ENCODE measurements at places on chromosomes 16 and 17.

- no peak for DNase-seq
Observed at GRCh38 chr16:89481356-89481955, 8.9 kb downstream of the ANKRD11 start.

- DNase-seq: peak; percentile 50
Observed at GRCh38 chr16:89721546-89722391, 432 bp downstream of the ZNF276 start.

GRCh38 chr16:85927959-85928358, 29.0 kb downstream of the IRF8 start:
- DNase-seq: no peak

GRCh38 chr17:4201226-4201625, 58.2 kb downstream of the CYB5D2 start:
- DNase-seq: no peak

GRCh38 chr16:30541502-30542329, 7.1 kb upstream of the ZNF747 start:
- peak; percentile 89 for DNase-seq

GRCh38 chr17:13346081-13346533, 255.6 kb downstream of the HS3ST3A1 start:
- peak; percentile 99 for DNase-seq

DNA sequence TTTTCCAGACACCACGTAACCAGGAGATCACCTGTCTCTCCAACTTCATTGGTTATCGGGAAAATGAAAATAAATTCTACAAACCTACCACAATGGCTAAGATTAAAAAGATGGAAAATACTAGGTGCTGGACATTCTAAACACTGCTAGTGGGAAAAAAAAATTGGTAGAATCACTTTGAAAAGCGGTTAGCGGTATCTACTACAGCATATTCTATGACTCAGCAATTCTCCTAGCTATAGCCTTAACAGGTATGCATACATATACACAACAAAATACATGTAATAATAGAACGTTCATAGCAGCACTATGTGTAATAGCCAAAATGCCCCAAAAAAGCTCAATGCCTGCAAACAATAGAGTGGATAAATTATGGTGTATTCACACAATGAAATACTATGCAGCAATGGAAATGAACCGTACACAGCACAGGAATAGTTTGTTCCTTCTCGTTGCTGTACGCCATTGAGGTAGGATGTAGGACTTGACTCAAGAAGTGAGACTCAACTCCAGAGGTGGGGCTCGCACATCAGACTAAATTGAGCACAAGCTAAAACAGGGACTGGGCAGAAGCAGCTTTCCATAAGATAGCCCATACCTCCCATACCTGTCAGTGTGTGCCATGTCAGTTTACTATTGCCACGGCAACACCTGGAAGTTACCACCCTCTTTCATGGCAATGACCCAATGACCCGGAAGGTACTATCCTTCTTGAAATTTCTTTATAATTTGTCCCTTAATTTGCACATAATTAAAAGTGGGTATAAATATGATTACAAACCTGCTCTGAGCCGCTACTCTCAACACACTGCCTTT, 44.8 kb downstream of the RNF157 start:
- no peak for DNase-seq

DNA sequence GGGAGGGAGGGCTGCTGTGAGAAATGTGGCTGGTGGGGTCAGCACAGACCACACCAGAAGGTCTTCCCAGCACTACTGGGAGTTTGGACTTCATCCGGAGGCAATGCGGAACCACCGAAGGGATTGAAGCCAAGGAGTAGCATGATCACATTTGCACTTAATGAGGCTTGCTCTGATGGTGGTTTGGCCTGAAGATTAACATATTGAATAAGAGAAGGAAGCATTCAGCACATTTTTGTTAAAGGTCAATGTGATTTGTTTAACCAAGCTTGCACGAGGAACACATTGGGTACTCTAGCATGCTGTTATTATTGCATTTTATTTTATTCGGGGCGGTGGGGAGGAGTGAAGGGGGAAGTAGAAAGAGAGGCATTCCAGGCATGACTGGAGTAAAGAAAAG, 378.6 kb downstream of the UTP18 start:
- DNase-seq: no peak

DNA sequence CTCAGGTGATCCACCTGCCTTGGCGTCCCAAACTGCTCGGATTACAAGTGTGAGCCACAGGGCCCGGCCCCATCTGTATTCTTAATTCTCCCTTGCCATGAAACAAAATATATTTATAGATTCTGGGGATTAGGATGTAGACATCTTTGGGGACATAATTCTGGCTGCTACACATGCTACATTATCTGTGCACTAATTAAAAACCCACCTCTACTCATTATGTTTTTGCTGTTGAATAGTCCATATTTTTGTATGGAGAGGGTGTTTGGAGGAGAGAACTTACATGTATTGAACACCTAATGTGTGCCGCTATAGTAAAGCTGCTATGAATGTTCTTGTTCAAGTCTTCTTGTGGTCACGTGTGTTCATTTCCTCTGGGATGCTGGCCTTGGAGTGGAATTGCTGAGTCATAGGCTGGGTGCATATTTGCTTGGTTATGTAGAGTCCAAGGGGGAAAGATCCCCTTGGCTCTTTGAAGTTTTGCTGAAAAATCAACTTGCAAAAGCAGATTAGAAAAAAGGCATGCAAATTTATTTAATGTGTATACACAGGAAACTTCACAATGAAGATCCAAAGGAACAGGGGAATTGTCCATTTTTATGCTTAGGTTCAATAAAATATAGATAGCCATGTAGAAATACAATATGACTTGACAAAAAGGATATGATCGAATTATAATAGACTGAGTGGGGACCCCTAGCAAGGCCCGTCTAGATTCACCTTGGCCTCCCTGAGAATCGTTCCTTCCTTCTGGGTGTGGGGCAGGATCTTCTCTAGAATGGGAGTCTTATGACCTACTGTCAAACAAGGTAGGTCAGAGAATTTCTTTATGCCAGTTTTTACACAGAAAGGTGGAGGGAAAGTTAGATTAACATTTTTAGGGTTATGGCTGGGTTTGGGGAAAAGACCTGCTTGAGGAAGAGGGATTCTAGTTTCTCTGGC, 42.1 kb upstream of the GPRC5B start:
- peak; percentile 72 for DNase-seq

GRCh38 chr17:29710520-29710884, 87.8 kb upstream of the CORO6 start:
- no peak for DNase-seq

DNA sequence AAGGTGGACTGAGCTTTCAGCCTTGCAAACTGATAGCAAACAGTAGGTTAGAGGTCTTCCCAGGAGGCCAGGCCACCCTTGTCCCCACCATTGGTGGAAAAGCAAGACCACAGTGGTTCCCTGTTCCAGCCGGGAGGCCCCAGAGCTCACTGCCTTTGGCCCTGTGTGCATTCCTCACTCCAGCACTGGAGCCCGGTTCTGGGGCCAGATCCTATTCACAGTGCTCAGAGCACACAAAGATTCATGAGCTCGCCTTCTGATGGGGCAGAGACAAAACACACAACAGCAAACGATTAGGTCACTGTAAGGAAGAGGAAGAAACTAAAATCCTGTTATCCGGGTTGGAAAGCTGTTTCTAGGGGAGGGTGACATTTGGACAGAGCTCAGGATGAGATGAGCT, 5.6 kb upstream of the PGS1 start:
- no peak for DNase-seq

GRCh38 chr16:85965125-85965524, 66.2 kb downstream of the IRF8 start:
- DNase-seq: no peak

DNA sequence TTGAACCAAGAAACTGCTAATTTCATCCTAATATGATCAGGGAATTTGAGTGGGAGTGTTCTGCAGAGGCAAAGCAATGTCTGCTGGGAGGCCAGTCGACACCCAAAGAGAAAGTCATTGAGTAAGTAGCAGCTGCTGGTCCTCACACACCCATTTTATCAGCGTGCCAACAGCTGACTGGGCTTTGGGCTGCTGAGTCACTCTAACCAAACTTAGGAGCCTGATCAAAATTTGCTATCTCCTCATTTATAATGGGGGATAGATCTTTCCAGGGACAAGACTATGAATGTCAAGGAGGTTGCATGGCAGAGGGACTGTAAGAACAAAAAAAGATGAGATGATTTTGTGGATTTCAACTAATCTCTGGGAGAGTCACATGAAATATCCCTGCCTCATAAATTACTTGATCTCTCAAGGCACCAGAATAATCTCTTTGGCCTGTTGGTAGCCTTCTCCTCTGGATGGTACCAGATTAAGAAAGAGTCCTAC, 32.9 kb downstream of the CPSF4L start:
- peak; percentile 77 for DNase-seq

- DNase-seq: no peak
Observed at GRCh38 chr17:77434136-77435114, 293.7 kb downstream of the SEC14L1 start.

DNA sequence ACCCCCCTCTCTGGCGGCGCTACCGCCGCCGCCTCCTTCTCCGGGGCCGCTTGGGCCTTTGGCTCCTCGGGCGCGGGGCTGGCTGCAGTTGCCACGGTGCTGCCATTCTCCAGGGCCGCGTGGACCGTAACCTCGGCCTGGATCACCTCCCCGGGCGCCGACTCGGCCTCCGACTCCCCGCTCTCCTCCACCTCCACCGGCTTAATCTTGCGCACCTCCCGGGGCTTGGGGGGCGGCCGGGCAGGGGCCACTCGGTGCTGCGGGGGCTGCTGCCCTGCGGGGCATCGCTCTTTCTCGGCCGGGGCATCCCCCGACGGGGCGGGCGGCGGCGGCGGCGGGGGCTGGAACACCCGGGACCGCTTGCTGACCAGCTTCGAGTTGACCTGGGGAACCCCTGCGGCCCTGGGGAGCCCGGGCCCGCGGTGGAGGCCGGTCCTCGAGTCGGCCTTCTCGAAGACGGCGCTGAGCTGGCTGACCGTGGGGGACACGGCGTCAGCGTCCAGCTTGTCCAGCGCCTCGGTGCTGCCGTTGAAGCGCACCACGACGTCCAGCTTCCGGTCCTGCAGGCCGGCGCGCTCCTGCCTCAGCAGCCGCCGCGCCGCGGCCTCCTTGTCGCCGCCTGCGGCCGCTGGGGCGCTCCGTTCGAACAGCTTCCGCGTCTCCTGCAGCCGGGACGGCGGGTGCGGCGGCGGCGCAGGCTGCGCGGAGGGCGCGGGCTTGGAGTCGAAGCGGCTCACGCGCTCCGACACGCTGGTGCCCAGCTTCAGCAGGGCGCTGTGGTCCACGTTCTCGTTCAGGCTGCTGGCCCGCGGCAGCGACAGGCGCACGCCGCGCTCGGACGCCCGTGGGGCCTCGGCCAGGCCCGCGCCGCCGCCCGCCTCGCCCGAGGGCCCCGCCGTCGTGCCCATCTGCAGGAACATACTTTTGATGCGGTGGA, 792 bp downstream of the PPP1R9B start:
- DNase-seq: peak; percentile 46

- no peak for DNase-seq
Observed at GRCh38 chr17:9816472-9816871, 5.4 kb downstream of the GSG1L2 start.

DNA sequence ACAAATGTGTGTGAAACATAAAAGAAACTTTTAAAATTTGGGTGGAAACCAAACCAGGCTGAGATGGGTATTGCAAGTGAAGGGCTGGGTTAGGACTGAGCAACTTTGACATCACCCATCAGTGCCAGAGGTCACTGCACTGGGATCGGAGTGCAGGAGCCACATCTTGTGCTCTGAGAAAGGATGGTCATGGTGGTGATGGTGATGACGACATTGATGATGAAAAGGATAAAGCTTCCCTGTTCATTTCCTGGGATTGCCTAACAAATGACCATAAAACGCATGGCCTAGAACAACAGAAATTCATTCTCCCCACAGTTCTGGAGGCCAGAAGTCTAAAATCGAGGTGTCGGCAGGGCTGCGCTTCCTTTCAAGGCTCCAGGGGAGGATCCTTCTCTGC, 324.0 kb downstream of the MAF start:
- no peak for DNase-seq

- peak; percentile 82 for DNase-seq
Observed at GRCh38 chr17:58913971-58914769, 158.5 kb downstream of the PPM1E start.

DNA sequence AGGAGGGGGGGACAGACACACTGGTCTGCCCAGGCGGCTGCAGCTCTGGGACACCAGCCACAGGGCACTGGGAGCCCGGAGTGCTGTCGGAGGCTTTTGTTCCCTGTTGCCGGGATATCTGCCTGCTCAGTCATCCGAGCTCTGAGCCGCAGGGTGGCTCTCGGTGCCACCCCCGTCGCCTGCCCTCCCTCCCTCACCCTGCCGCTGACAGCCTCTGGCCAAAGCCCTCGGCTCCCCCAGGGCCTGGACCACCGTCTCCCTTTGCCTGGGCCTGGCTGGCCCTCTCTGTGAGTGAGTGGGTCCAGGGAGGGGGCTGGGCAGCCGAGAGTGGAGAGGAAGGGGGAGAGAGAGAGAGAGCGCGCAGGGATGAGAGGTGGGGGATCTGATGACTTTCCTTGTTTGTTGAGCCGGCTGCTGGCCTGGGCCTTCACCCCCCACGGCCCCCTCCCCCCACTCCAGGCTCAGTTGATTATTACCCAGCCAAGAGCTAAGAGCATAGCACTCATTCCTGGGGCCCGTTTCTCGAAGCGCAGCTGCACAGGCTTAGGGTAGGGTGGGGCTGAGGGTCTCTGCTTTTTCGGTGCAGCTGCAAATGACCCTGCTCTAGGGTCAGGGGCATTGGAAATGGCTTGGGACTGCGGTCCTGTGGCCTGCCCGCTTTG, 2.7 kb downstream of the FOXJ1 start:
- DNase-seq: no peak

DNA sequence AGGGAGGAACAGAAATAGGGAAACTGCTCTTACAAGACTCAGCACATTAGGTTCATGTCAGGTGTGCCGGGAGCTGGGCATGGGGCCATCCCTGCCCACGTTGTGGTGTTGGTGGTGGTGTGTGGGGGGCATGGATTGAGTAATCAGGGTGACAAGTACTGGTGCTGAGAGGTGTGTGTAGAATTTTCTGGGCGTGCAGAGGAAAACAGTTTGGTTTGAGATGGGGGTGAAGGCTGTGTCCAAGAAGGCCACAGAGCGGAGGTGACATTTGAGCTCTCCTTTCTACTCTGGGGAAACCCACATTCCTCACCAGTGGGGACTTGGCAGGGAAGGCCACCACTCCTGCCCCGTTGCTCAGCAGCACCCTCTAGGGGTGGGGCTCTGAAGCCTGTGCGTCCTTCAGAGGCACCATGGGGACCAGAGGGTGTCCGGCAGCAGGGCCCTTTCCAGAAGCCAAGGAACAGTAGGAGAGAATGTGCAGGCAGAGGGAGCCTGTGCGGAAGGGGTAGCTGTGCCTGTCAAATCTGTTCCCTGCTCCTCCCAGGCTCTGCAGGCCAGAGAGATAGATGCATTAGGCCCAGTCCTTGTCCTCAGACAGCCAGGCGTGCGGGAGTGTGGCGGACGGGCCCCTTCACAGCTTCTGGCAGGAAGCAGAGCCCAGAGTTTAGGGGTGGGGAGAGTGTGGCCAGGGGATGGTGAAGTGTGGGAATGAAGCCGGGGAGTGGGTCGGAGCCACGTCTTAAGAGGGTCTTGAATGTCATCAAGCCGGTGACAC, 48.7 kb upstream of the GSE1 start:
- no peak for DNase-seq

- DNase-seq: peak; percentile 37
Observed at GRCh38 chr16:73956587-73957494, 339.8 kb upstream of the PSMD7 start.

- DNase-seq: no peak
Observed at GRCh38 chr17:39447561-39447960, 3.5 kb downstream of the MED1 start.

All from amniotic epithelial cell (primary cell).